NCI-H1048 (cell line): ENCODE measurements at places on chromosomes 3 and 15.

DNA sequence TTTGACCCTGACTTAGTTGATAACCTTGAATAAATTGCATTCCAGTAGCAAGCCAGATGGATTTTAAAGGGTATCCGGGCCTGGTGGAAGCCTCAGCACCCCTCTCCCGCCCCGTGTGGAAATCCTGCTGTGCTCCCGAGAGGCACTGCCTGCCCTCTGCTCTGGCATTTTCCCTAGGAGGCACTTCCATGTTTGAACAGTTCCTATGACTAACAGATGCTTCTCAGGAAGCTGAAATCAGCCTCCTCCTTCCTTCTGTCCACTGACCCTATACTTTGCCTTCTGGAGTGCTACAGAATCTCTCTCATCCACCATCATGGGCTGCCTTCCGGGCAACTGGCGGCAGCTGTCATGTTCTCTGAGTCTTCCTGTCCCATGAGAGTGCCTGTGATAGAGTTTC, 90.8 kb downstream of the GABRG3 start:
- DNase-seq: no peak

- no peak for DNase-seq
Observed at GRCh38 chr3:126434931-126435411, 40.3 kb downstream of the CFAP100 start.

- no peak for DNase-seq
Observed at GRCh38 chr15:35290301-35290721, 205.2 kb upstream of the NANOGP8 start.

- DNase-seq: no peak
Observed at GRCh38 chr15:29208352-29208751, 61.3 kb downstream of the NSMCE3 start.

- no peak for DNase-seq
Observed at GRCh38 chr3:158453004-158453403, 118.0 kb upstream of the MLF1 start.

GRCh38 chr15:48415036-48415886, 84.0 kb downstream of the DUT start:
- DNase-seq: no peak

GRCh38 chr3:46996689-46997452, 17.4 kb downstream of the NBEAL2 start:
- no peak for DNase-seq

- DNase-seq: no peak
Observed at GRCh38 chr3:101695779-101696372, 9.4 kb upstream of the RPL24 start.

DNA sequence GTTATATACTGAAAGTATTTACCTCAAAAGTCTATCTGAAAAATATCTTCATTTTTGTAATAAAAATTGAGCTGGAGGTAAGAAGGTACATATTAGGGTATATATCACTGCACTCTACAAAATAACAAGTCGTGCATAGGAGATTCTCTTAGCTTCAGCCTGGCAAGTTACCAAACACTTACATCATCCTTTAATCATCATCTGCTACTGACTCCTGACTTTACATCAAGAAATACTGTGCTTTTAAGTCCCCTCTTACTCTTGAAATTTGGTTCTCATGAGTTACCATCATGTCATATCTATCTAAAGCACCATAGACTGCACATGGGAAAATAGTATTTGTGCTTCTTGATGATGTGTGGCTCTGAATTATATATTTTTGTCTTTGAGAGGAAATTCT, 50.8 kb downstream of the LYSMD4 start:
- no peak for DNase-seq

- no peak for DNase-seq
Observed at GRCh38 chr3:194964809-194965208, 279.1 kb downstream of the FAM43A start.

GRCh38 chr3:41328926-41329325, 129.6 kb downstream of the CTNNB1 start:
- DNase-seq: no peak

GRCh38 chr3:77931255-77932009, 891.5 kb downstream of the ROBO2 start:
- DNase-seq: no peak

DNA sequence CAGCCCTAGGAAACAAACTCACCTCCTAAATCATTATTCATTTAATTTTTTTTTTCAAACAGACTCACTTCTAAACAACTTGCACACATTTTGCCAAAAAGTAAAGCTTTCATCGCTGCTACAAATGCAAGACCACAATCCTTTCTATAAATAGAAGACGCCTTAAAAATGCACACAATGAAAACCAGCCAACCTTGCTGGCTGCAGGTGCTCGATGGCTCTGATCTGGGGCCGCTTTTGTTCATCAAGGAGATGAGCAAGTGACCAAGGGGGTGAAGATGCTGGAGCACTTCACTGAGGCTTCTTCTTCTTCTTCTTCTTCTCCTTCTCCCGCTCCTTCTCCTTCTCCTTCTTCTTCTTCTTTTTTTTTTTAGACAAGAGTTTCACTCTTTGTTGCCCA, 12.7 kb upstream of the SLC6A6 start:
- no peak for DNase-seq

- DNase-seq: no peak
Observed at GRCh38 chr15:90047956-90048575, 46.9 kb downstream of the ZNF710 start.

DNA sequence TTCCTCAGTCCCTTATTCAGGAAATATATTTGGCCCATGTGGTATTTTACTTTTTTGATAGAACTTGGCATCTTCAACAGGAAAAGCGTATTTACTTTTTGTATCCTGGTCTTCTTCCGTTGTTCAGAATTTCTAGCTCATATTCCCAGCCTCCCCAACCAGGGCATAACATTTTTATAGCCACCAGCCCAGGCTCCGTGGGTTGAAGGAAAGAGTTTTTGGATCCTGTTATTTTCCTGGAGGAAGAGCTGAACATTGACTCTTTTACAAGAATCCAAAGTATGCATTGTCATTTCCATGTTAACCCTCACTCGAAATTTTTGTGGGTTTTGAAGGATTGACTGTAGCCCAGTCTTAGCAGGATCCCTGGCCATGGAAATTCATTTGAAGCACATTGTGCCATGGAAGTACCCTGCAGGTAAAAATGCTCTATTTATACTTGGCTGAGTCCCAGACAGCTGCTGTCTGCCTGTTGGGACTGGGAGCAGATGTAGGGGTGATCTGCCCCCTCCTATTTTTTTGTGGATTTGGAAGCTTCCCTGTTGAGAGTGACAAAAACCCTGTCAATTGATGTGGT, 98.8 kb downstream of the AKAP13 start:
- DNase-seq: no peak

DNA sequence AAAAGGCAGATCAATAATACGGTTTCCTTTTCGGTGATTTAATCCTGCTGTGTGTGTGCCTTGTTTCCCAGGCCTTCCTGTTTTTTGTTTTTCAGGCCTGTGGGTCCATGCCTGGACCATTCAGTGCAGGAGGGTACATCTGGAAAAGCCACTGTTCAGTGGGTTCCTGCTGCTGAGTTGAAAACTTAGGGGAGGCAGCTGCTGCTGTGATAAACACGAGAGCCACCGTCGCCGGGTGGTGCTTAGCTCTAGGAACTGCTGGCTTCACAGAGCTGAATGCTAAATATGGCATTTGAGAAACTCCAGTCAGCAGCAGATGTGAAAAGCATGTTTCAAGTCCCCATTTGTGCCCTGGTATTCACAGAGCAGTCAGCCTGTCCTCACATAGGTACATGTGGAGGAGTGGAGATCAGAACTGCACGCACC, 44.0 kb downstream of the SYNM start:
- no peak for DNase-seq

GRCh38 chr3:48518069-48518468, 14.1 kb upstream of the SHISA5 start:
- DNase-seq: no peak

DNA sequence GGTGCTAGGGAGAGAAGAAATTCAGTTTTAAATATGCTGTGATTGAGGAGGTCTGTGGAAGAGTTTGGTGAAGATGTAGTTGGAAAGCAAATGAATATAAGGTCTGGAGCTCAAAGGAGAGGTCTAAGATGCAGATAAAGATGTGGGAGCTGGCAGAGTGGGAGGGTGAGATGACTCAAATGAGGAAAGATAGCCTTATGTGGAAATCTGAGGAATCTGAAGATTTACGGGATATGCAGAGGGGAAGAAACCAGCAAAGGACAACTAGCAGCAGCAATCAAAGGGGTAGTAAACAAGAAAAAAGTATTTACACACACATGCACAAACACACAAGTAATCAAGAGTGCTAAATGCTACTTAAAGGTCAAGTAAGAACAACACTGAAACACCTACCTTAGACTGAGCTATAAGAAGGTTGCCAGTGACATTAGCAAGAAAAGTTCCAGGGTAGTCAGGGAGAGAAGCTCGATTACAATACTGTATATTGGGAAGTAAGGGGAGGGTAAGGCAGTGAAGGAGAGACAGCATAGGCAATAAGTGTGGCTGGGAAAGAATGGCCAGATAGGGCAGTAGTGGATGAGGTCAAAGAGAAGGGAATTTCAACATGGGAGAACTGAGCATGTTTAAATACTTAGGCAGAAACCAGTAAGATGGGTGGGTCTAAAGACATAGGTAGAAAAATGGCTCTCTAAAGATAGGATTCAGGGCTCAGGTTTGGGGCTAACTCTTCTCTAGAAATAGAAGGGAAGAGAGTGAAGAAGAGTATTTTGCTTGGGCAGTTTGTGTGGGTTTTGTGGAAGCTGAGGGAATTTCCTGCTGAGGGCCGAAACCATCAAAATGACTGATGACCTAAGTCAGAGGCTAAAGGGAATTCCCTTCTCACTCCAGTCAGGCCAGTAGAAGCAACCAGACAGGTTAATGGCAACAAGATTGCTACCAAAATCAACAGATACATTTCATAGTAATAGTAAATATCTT, 8.9 kb downstream of the CMTM6 start:
- DNase-seq: no peak

- peak; percentile 2 for DNase-seq
Observed at GRCh38 chr3:57709559-57709958, 16.7 kb upstream of the DENND6A start.

DNA sequence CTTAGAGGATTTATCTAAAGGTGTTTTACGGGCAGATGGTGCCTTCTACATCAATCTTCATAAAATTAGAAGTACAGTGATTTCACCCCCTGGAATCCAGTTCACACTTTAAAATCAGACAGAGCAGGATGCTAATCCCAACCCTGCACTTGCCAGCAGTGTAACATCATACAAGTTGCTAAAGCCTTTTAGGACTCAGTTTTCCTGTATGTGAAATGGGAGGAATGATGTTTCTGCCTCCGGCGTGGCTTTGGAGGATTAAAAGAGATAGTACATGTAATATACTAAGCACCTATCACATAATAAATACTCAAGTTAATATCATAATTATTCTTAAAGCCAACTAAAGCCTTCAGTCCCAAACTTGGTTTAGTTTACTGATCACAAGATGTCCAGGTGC, 257.2 kb upstream of the THBS1 start:
- DNase-seq: no peak

GRCh38 chr3:25306066-25306465, 122.0 kb upstream of the RARB start:
- no peak for DNase-seq

DNA sequence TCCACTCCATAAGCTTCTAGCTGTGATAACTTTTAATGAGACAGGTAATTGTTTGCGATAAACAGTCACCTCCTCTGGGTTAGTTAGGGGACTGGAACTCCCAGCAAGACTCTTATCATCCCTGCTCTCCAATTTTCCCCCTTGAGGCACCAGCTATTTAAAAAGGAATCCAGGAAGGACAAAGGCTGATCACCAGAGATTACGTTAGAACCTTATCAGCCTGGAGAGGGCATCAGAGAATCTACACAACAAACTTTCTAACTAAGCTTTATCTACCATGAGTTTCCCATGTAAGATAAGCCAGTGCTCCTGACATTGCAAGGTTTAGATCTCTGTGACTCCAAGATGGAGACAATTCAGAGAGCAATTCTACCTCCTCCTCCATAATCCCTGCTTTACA, 31.3 kb downstream of the GPR176 start:
- no peak for DNase-seq

- no peak for DNase-seq
Observed at GRCh38 chr3:42163622-42164244, 72.6 kb downstream of the TRAK1 start.

DNA sequence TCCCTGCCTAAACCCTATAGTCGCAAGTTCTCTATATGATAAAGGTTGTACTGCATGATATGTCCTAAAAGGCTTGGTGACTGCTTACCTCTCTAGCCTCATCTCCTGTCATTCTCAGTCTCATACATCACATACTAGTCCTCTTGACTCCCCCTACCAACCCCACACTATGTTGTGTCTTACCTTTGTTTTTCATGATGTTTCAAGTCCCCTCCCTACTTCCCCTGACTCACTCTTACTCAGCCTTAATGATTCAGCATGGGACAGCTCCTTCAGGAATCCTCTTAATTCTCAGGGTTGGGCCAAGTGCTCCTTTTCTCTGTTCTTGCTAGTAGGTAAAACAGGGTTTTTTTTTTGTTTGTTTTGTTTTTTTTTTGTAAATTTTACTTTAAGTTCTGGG, 49.6 kb downstream of the SLMAP start:
- no peak for DNase-seq

- no peak for DNase-seq
Observed at GRCh38 chr3:177726807-177727206, 529.5 kb upstream of the TBL1XR1 start.

GRCh38 chr3:27228805-27229204, 140.4 kb downstream of the NEK10 start:
- DNase-seq: no peak

GRCh38 chr3:10235551-10235950, 12.7 kb upstream of the TATDN2 start:
- DNase-seq: no peak

DNA sequence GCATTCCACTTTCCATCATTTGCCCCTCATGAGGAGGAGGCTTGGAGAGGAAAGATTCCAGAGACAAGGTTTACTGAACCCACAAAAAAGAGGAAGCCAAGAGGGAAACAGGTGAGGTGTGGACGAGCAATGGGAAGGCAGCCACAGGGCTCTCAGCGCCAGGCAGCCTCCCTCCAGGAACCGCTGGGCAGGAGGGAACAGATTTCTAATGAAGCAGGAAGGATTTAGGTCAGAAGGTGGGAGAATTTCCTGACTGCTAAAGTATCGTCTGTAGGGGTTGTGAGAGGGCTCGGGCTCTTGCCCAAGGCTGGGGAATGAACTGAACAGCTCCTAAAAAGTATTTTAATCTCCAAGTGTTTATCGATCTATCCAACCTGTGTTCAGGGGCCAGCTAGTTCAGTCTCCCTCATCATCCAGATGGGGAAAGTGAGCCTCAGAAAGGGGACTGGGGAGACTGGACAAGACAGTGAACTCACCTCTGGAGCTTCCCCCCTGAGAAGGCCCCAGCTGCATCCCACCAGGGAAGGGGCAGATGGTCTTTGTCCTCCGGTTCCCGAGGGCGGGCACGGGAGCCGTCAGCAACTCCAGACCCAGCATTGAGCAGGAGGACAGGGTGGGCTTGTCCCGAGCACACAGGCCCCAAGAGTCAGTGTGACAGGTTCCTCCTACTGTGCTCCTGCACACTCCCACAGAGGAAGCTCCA, 10.5 kb downstream of the LOXL1 start:
- DNase-seq: no peak
